ENCODE measurements at places on chromosomes 4 and X.

DNA sequence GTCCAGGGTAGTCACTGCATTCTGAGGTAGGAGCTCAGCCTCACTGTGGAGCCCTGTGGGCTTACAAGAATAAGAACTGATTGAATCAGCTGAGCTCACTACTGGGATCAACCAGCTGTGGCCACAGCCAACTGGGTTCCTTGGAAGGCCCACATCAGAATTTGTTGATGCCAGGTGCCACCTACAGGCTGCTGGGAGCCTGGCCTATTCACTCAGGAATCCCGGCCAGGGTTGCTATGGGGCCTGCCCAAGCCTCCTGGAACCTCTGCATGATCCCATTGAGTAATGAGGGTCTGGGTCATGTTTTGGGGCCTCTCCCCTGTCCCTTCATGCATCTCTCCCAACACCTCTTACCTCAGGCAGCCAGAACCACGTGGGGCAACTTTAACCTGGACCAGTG, 53.9 kb upstream of the KIAA1210 start:
- DNase-seq = no peak

GRCh38 chrX:10630320-10630719, 9.9 kb upstream of the MID1 start:
- no peak for DNase-seq

DNA sequence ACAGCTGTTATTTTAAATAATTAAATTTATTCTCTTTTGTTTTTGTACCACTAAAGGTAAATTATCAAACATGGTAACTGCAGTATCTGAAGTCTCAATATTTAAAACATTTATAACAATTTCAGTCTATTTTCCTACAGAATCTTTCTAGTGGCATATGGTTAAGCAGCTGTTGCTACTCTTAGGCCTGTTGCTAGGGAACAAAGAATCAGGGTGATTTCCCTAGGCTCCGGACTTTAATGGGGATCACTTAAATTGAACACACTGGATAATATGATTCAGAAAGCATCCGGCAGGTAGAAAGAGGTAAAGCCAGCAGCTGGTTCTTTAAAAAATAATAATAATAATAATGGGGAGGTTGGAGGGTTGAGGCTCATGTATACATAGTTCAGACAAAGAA, 17.6 kb downstream of the FBXO8 start:
- DNase-seq = no peak

DNA sequence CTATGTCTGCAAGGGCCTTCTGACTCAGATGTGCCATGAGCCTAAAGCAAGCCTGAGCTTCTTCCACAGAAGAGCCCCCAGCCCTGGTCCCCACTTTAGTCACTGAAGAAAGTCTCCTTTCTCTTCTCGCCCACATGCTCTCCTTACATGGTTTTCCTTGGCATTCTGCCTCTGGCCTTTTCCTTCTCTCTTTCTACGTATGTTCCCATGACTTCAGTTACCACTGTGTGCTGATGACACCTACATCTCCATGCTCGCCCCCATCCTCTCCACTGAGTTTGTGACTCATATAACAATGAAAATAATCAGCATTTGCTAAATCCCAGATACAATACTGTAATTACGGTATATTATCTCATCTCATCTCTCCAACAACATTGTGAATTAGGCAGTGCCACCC, 149.3 kb downstream of the AMMECR1 start:
- DNase-seq = peak; percentile 80

DNA sequence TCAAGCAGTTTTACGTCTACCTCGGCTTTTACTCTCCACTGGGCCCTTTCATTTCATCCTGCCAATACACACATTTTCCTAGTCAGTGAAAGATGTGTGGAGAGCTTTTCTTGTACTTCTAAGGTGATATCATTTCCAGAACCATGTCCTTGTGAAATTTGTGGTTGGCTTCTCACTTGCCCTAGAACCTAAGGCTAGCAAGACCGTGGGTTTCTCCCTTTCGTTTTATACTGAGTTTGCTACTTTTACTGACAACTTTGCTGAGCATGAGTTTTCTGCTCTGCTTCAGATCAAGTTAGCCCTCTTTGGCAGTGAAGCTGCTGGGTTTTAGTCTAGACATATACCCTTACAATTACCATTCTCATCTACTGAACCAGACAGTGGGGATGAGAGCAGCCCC, 95.7 kb upstream of the FRMPD4 start:
- no peak for DNase-seq
